ENCODE measurements at places on chromosomes 6 and 20. TPM values are rescaled to one million over a fixed set of nuclear protein-coding genes. Genes with fewer than 3 reads are reported as not detected.

Gene C6orf15
- not detected for total RNA-seq

Gene BANF2
- not detected for total RNA-seq

Gene RIMS1
- total RNA-seq, result 0.10 TPM

GRCh38 chr6:134474955-134475354, 157.0 kb upstream of the SGK1 start:
- H3K36me3 ChIP-seq, result no peaks in the 10 kb centered on the region
- no peak for DNase-seq
- no peaks in the 10 kb centered on the region for H3K27me3 ChIP-seq
- H3K27ac ChIP-seq, result peak overlapping the region; percentile 35
- no peak overlapping the region for H3K4me3 ChIP-seq

Gene TPD52L1
- total RNA-seq, result 113 TPM

Gene ARHGAP18
- total RNA-seq, result 7.8 TPM

GRCh38 chr20:49281059-49281912, 3.4 kb upstream of the ZNFX1 start:
- peak overlapping the region; percentile 98 for H3K27ac ChIP-seq
- peak overlapping the region; percentile 62 for H3K4me3 ChIP-seq
- no peaks in the 10 kb centered on the region for H3K27me3 ChIP-seq
- no peak for DNase-seq
- H3K36me3 ChIP-seq, result no peaks in the 10 kb centered on the region

GRCh38 chr20:45545351-45545750, 1.9 kb downstream of the EPPIN start:
- H3K4me3 ChIP-seq, result no peak overlapping the region
- H3K4me1 ChIP-seq, result no peaks in the 10 kb centered on the region
- no peaks in the 10 kb centered on the region for H3K27me3 ChIP-seq
- no peak for DNase-seq

DNA sequence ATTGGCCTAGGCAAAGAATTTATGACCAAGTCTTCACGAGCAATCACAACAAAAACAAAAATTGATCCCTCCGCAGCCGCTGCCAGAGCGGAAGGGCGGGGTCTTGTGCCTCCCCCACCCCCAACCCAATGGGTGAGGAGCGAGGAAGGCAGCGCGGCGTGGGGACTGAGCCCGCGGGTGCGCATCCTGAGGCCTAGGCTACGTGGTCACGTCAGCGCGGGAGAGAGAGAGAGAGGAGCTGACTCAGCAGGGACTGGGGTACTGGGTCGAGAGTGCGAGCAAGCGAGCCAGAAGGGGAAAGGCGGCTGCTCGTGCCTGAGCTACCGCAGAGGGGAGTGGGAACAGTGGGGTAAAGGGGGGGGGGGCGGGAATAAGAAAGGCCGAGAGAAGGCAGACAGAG, 90.1 kb upstream of the FERMT1 start:
- H3K27me3 ChIP-seq, result no peaks in the 10 kb centered on the region
- no peak overlapping the region for H3K27ac ChIP-seq
- DNase-seq, result no peak
- no peaks in the 10 kb centered on the region for H3K4me1 ChIP-seq
- no peaks in the 10 kb centered on the region for H3K36me3 ChIP-seq

DNA sequence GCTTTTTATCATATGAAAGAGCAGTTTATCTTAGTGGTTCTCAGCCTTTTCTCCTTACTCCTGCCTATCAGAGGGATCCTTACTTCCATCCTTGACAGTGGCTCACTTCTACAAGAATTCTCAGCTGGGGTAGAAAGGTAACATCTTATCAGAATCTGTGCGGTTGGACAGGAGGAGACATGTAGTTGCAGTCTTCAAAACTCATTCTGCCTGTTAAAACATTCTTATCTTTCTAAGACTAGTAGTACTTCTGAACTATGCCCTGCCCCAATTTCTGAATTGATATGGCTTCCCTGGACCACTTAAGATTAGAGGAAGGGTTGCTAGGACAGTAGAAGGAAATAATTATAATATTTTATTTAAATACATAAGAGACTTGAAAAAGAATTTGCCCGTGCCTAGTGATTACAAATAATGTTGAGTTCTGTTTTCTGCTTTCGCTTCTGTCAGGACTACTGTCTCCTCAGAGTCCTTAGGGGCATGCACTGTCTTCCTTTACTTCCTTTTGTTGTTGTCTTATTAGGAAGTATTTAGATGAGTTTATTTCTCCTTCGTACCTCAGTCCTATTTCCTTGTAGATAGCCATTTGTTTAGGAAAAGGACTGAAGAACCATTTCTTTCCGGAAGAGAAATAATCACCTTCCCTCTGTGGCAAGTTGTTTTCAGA, 24.9 kb downstream of the BLTP3A start:
- H3K36me3 ChIP-seq, result no peaks in the 10 kb centered on the region
- no peak overlapping the region for H3K27ac ChIP-seq
- H3K27me3 ChIP-seq, result no peaks in the 10 kb centered on the region
- H3K4me1 ChIP-seq, result peaks cover 23% of the 10 kb centered on the region

Gene C20orf141
- not detected for total RNA-seq

Gene HDGFL1
- not detected for total RNA-seq

- no peaks in the 10 kb centered on the region for H3K36me3 ChIP-seq
- no peaks in the 10 kb centered on the region for H3K27me3 ChIP-seq
These were observed 54.8 kb upstream of the MBOAT1 start for GRCh38 chr6:20266851-20267608.

DNA sequence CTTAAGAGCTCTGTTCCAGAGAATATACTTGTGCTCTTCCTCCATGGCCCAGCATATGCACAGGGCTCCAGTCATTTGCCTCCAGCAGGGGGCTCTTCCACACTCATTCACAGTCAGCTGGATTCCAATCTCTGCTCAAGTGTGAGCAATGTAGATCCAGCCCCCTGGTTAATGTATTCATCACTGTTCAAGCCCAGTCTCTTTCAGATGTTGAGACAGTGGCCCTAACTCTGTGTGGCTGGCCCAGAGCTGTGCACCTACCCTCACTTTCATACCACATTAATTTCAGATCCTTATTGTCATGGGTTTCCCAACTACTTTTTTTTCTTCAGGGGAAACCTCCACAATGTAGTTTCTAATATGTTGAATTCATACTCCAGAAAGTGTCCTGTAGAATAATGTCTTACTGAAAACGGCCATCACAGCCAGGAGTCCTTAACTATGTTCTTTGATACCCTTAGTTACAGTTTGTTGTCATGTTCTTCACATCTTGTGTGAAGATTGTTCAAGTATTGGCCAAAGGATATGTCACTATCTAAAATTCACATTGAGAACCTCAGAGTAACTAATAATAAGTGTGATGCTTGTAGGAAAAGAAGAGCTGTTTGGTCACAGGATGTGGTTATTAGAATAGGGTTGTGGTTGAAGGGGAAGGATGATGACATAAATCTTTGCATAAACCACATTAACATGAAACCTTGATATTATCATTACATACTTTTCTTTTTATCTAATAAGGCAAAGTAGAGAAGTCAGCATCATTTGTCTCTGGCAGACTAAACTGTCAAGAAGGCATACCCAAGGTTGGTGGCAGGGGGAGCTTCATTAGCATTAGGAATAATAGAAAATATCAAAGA, 14.4 kb upstream of the HLA-DQA1 start:
- no peak for DNase-seq
- H3K4me1 ChIP-seq, result no peaks in the 10 kb centered on the region
- no peak overlapping the region for H3K4me3 ChIP-seq
- no peaks in the 10 kb centered on the region for H3K36me3 ChIP-seq

DNA sequence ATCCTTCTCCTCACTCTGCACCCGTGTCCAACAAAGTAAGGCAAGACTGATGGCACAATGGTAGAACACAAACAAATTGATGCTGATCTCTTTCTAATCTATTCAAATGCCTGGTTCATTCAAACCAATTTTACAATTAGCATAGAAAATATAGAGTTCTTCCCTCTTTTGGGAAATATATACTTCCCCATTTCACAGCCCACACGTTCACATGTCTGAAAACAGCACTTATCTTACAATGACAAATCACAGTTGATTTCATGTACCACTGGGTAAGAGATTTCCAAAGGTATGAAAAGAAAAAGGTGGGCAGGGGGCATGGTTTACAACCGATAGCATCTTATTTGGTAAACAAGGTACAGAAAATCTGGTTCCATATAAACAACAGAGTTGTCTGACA, 137.6 kb downstream of the RNGTT start:
- no peaks in the 10 kb centered on the region for H3K27me3 ChIP-seq
- H3K4me1 ChIP-seq, result no peaks in the 10 kb centered on the region
- H3K27ac ChIP-seq, result no peak overlapping the region
- DNase-seq, result no peak
- H3K36me3 ChIP-seq, result no peaks in the 10 kb centered on the region

Data from gastrocnemius medialis (tissue), 4 donors.